Kidney epithelial cell (primary cell): ENCODE measurements at places on chromosomes 3 and 15. TPM values are rescaled to one million over a fixed set of nuclear protein-coding genes. Genes with fewer than 3 reads are reported as not detected.

PLSCR2 gene
- 0.62 TPM in 1 of 2 replicates, not detected in the other for total RNA-seq

ADAMTS9 gene
- 211 and 217 TPM in 2 replicates for total RNA-seq

TRIM42 gene
- total RNA-seq: not detected in 2 replicates

PLIN1 gene
- total RNA-seq: 0.08 TPM in 1 of 2 replicates, not detected in the other

TUSC7 gene
- not detected in 2 replicates for total RNA-seq

PGBD4 gene
- 0.71 and 0.96 TPM in 2 replicates for total RNA-seq

MEGF11 gene
- total RNA-seq: 0.55 and 0.63 TPM in 2 replicates

BSN gene
- total RNA-seq: 0.92 and 2.7 TPM in 2 replicates

PLA2G4D gene
- total RNA-seq: not detected in 2 replicates

PTX3 gene
- 24.4 and 31.1 TPM in 2 replicates for total RNA-seq

XYLB gene
- 1.9 and 2.6 TPM in 2 replicates for total RNA-seq

SLC28A2 gene
- total RNA-seq: not detected in 2 replicates

RPUSD2 gene
- 17.6 and 18.1 TPM in 2 replicates for total RNA-seq

PLA2G4E gene
- total RNA-seq: not detected in 2 replicates

PLCB2 gene
- total RNA-seq: 0.68 and 1.5 TPM in 2 replicates

STRA6 gene
- 1.8 and 3.9 TPM in 2 replicates for total RNA-seq

TRIM71 gene
- 2.4 and 2.6 TPM in 2 replicates for total RNA-seq

GNAI2 gene
- 208 and 221 TPM in 2 replicates for total RNA-seq
